ENCODE measurements at places on chromosomes 7 and 10. TPM values are rescaled to one million over a fixed set of nuclear protein-coding genes. Genes with fewer than 3 reads are reported as not detected.

The IGFBP3 gene
- total RNA-seq: 143 TPM

GRCh38 chr10:119677126-119677525, 25.9 kb downstream of the BAG3 start:
- H3K4me3 ChIP-seq: no peak overlapping the region
- no peak overlapping the region for H3K27ac ChIP-seq
- no peaks in the 10 kb centered on the region for H3K27me3 ChIP-seq
- H3K4me1 ChIP-seq: no peaks in the 10 kb centered on the region

The LRRC17 gene
- 8.1 TPM for total RNA-seq

DNA sequence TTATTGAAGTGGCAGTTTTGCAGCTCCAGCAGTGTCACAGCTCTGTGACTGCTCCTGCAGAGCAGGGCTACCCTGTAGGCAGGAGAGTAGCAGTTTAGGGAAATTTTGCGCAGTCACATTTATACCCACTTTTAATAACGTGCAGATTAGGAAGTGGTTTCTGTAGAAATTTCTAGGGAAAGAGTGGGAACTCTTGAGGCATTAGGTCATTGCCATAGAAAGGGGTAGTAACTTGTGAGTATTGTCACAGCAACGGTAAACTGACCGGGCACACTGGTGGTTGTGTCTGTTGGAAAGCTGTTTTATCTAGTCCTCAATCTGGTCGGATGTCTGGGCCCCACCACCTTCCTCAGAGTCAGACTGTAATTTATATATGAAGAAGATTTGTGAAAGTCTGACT, 51.9 kb downstream of the CDC14C start:
- no peak overlapping the region for H3K27ac ChIP-seq
- H3K4me1 ChIP-seq: no peaks in the 10 kb centered on the region
- no peak overlapping the region for H3K4me3 ChIP-seq
- no peaks in the 10 kb centered on the region for H3K27me3 ChIP-seq
- no peaks in the 10 kb centered on the region for H3K36me3 ChIP-seq

- H3K4me3 ChIP-seq: no peak overlapping the region
- no peaks in the 10 kb centered on the region for H3K4me1 ChIP-seq
- no peaks in the 10 kb centered on the region for H3K27me3 ChIP-seq
- H3K27ac ChIP-seq: no peak overlapping the region
- H3K36me3 ChIP-seq: no peaks in the 10 kb centered on the region
- DNase-seq: no peak
Measured at GRCh38 chr7:120582916-120583315, 275.0 kb downstream of the TSPAN12 start.

DNA sequence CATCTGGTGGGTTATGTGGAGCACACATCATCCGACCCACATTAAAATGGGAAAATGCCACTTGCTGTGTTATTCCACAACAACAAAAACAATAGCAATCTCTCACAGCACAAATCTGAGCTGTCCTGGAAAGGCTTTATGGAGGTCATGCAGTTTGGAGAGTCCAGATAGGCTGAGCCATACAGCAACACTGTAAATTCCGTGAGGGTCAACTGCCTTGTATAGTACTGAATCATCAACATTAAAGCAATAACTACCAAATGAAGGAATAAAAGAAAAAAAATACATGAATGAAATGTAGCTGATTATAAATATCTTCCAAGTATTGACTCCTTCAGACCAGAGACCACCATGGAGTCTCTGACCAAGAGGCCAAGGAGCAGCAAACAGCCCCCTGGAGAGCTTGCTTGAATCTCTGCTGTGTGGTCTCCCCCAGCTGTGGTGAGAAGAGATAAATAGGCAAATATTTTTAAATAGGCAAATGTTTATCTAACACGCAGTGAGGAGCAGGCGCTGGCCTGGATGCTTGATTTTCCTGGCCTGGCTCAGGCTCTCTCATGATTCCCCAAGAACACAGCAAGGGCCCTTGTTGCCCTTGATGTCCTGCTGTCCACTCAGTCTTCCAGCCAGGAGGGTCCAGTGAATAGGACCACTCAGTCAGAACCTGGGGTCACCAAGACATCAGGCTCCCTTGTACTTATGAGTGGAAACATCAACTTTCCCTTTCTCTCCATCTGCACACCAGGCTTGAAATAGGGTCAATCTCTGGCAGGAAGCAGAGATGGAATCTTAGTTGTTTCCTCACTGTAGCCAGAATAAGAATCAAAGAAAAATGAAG, 1021.3 kb downstream of the XPNPEP1 start:
- H3K27ac ChIP-seq: no peak overlapping the region
- H3K4me1 ChIP-seq: no peaks in the 10 kb centered on the region
- H3K27me3 ChIP-seq: no peaks in the 10 kb centered on the region
- no peaks in the 10 kb centered on the region for H3K36me3 ChIP-seq
- H3K4me3 ChIP-seq: no peak overlapping the region

- no peak overlapping the region for H3K4me3 ChIP-seq
- DNase-seq: no peak
- H3K4me1 ChIP-seq: no peaks in the 10 kb centered on the region
- H3K27me3 ChIP-seq: no peaks in the 10 kb centered on the region
- no peaks in the 10 kb centered on the region for H3K36me3 ChIP-seq
Measured at GRCh38 chr10:78620985-78621799, 447.6 kb upstream of the ZMIZ1 start.

Measured in aorta (tissue), 5 donors.